GM04503 (cell line): ENCODE measurements at places on chromosomes 7 and 10.

GRCh38 chr10:124525751-124526600 is 64.4 kb downstream of the LHPP start:
- DNase-seq: no peak

DNA sequence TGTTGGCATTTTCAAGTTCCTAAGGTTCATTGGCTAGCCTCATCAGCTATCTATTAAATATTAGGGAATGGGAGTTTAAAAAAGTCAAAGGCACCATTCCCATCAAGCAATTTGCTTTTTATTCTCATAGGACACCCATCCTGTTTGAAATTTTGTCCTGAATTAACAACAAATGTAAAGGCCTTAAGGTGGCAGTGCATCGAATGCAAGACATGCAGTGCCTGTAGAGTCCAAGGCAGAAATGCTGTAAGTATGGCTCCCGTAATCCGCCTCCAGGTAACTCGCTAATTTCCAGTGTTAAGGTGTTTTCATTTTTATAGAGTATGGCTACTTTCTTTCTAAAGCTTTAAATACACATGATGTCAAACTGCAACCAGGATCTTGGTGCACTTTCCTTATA is 141.9 kb upstream of the SAMD8 start:
- no peak for DNase-seq

GRCh38 chr7:146701166-146701565 is 584.6 kb downstream of the CNTNAP2 start:
- no peak for DNase-seq

DNA sequence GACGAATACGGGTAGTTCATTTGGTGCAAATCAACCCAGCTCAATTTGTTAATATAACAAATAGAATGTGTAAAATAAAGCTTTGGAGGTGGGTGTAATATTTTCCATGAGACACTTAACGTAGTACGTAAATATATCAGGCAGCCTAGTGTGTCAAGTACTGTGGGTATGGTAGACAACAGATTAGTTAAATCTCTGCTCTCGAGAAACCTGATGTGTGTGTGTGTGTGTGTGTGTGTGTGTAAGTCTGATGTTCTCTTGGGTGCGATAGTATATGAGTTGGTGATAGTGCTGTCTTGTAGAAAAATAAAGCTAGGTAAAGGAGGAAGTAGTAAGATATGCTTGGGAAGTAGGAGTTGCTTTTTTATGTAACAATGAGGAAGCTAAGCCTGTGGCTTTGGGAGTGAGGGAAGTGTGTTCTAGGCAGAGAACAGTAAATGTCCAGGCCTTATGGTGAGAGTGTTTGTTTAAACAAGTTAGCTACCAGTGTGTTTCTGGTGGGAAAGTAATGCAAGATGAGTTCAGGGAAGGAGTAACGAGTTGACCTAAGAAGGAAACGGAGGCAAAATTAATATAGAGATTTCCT is 26.1 kb downstream of the WAC start:
- no peak for DNase-seq

DNA sequence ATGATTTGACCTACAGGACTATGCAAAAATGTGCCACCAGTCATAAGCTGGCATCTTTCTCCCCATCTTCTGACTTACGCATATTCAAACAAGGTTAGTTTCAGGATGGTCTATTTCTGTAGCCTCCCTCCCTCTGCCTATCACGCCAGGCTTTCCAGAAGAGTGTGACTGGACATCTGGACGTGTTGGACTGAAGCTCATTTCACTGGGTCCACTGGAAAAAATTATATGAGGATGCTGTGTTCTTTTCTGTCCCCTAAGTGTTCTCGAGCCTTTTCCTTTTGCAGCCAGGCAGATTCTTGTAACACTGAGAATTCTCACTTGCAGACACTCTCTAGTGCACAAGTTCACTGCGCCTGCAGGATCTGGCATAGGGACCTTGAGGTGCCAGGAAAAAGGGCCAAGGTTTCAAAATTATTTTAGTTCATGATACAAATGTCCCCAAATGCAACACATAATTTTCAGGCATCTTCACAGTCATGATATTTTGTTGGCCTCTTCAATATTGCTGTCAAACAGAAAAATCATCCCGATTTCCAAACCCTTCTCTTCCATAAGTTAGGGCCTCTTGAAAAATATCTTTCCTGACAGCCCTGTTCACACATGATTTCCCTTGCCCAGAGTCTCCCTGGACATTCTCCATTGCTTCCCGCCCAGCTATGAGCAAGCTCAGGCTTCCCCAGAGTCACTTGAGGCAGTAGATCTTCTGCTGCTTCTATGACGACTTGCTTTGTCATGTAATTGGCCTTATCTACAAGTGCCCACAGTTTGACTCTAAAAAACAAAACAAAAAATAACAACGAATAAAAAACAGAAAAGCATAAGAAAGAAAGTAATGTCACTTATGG is 170.4 kb downstream of the BMPER start:
- no peak for DNase-seq

DNA sequence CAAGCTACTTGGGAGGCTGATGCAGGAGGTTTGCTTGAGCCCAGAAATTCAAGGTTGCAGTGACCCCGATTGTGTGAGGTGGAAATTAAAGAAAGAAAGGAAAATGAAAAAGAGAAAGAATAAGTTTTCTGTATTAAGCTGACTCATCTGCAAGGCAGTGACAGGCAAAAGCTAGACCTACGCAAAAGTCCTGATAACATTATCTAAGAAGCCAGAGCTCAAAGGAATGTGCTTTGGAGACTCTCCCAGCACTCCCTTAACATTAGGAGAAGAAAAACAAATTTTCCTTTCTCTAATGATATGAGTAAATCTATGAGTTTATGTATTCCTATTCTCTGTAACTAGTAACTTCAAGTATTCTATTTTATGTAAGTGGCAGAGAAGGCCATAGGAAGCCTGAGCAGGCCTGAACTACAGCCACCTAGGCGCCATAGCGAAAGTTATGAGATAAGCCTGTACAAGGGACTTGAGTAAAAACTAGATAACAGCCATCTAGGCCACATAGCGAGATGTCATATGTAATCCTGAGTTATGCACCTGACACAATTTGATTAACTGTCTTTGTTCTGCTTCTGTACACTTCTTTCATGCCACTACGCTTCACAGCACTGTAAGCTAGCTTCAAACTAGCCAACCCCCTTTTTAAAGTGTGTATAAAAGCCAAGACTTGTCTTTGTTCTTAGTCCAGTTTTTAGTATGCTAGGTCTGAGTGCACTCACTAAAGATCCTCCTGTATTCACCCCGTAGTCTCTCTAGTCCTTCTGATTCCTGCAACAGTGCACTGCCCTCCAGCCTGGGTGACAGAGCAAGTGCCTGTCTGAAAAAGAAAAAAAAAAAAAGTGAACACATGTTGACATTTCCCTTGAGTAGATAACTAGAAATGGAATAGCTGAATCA is 9.4 kb upstream of the ZWINT start:
- DNase-seq: no peak

DNA sequence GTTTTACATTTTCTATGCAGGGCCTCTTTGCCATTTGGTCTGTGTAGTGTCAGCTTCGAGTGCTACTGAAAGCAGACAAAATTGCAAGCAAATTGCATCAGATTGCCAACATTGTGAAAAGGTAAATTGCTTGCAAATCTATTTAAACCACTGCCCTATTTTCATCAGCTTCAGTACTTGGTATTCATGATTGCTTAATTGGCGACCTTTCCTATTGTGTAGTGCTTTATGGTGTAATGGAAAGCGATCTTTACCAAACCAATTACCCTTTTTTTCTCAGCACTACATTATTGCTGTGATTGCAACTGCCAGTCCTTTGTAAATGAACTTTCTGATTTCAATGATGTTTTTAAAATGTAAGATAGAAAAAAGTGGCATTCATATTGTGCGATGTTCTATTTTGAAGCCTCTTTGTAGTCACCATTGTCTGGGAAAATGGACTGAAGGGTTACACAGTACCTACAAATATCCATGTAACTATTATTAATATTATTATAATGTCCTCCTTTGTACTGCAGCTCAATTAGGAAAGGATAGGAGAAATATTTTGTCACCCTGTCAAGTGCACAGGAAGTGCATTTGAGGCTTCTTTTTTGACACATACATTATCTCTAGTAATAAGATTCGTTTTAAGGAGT is 177.7 kb upstream of the SP8 start:
- DNase-seq: no peak

- DNase-seq: no peak
Measured at GRCh38 chr7:18345641-18346234, 149.8 kb upstream of the HDAC9 start.

DNA sequence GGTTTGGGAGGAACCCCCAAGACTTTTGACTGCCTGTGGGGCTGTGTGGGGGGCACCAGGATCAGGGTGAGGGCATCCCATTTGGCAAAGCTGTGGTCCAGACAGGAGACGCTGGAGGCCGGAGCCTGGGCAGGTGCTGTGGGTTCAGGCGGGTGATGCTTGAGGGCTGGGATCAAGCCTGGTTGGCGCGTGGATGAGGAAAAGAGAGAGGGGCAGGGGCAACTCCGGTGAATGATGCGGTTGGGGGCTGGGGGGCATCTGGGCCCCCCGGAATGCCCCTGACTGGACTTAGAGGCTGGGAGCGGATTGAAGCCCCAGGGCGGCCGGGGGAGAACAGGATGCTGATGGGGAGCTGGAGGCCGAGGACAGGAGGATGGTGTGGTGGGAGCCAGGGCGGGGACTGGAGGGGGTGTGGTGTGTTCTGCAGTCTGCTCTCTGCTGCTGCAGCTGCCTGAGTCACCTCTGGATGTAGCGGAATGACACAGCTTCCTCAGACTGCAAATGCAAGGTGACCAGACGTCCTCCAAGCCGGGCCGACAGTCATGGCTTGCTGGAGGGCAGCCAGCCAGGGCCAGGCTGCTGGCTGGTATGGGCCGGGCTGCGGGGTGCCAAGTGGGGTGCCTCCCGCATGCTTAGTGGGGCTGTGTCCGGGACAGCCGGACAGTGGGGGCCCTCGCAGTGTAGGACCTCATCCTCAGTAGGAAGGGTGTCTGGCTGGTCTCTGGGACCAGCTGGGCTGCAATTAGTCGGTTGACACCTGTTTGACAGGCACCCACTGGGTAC is 3.2 kb downstream of the MAFK start:
- DNase-seq: peak; percentile 59

DNA sequence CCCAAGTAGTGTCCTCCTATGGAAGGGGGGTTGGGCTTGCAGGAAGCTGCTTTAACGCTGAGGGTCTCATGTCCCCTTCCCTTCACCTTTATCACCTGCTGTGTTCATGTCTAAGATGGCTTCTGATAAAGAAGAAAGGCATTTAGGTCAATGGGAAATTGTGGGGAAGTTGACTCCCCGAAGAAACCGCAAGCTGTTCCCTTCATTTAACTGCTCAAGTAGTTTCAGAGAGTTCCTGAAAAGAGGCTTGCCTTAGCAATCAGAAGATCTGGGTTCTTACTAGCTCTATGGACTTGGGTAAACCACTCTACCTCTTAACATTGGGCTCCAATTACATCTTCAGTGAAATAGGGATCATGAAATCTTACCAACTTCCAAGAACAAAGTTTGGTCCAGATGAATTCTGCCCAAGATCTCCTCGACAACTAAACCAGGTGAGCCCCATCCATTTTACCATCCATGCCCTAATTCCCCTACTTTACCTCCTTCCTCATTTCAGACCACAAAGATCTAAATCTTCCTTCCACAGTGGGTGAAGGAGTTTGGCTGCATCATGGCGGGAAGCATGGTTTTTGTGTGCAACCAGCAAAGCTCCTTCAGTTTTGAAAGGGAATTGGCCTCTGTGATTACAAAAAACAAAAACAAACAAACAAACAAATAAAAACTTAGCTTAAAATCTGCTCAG is 30.4 kb upstream of the UCN3 start:
- no peak for DNase-seq

DNA sequence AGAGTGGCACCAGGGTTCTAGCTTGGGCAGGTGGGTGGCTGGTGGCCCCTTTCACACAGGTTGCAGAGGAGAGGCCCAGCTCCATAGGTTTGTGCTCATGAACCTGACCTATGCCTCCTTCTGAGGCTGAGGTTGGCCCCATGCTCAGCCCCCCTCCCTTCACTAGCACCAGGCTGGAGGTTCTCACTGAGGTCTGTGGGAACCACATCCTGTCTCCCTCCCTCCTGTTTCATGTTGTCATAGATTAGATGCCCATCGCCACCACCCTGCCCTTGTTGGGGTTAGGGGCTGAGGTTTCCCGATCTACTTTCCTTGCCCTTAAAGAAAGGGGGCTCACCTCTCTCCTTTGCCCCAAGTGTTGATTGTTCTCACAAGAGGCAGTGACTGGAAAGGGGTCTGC is 14.7 kb downstream of the NEUROG3 start:
- DNase-seq: no peak

- DNase-seq: no peak
Measured at GRCh38 chr7:87920578-87920977, 13.5 kb upstream of the ADAM22 start.
